ENCODE measurements at places on chromosomes 7 and 10.

DNA sequence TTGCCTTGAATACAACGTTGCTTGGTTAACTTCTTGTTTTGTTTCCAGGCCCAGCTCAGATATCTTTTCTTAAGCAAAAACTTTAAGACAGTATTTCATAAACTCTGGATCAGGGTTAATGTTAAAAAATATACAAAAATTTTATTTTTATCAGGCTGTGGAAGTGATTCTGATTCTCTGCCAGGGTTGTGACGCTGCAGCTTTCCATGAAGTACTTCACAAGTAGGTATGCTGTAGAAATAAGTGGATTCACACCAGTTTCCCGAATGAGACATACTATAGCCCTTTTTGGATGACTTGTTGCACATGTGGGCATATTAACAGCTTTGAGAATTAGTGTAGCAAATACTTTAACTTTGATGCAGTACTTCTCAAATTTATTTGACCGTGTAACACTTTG lies 70.1 kb downstream of the CDK14 start:
- DNase-seq: no peak

- peak; percentile 24 for DNase-seq
These were observed 11.2 kb upstream of the ZNF485 start for GRCh38 chr10:43594944-43595589.

GRCh38 chr10:86086418-86086817 lies 280.2 kb downstream of the GRID1 start:
- DNase-seq: no peak

DNA sequence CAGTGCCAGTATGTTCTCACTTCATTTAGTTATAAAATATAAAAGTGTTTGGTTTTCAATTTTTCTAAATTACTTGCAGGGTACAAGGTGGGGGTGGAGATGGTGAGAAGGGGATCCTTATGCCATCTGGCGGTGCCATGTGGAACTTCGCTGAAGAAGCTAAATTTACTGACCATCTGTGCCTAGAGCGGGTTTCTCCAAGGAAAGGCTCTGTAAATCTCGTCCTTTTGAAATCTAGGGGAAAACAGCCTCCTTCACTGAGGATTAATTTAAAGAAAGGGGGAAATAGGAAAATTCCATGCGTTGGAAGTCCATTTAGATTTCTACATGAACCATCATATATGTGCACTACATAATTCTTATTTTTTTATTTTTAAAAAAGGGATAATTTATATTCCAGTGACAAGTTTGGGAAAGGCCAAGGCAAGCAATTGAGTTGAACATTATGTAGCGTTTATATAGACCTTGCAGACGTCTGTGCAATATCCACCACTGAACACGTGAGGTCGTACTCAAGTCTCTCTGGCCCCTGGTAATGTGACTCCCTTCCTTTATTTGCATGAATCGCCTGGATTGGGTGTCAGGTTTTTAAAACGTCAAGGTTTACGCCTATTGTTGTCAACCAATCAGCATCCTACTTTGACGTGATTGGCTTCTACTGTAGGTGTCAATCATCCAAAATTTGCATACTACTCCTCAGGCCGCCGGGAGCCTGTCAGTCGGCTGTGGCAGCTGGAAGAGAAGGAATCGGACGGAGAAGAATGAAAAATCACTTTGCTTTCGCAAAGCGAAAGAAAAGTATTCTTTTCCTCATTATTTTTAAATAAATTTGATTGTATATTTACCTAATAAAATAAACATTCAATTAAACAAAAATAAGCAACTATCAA lies 297.1 kb upstream of the NFE2L3 start:
- DNase-seq: no peak

GRCh38 chr10:71399946-71400345 lies 3.2 kb downstream of the CDH23 start:
- DNase-seq: no peak

- no peak for DNase-seq
These were observed 4.1 kb upstream of the GTPBP4 start for GRCh38 chr10:983971-984655.

GRCh38 chr7:37430171-37430570 lies 18.5 kb downstream of the ELMO1 start:
- DNase-seq: no peak

- DNase-seq: no peak
These were observed 2.5 kb downstream of the TES start for GRCh38 chr7:116212869-116213268.

- no peak for DNase-seq
These were observed 72.9 kb downstream of the NPY start for GRCh38 chr7:24356718-24357386.

DNA sequence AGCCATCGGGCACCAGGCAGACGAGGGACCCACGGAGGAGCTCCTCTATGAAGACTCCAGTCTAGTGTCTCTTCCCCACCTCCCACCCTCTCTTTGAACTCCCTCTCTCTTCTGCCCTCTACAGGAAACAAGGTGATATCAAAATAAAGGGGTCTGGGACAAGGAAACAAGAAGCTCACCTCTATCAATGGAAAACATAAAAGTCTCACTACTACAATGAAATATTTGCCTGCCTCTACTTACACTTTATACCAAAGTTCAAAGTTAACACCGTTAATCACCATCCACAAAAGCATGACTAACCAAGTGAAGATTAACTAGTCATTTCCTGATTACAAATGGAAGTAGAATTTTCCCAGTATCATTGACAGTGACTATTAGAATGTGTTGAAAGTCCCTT lies 82.2 kb downstream of the PARD3 start:
- no peak for DNase-seq

DNA sequence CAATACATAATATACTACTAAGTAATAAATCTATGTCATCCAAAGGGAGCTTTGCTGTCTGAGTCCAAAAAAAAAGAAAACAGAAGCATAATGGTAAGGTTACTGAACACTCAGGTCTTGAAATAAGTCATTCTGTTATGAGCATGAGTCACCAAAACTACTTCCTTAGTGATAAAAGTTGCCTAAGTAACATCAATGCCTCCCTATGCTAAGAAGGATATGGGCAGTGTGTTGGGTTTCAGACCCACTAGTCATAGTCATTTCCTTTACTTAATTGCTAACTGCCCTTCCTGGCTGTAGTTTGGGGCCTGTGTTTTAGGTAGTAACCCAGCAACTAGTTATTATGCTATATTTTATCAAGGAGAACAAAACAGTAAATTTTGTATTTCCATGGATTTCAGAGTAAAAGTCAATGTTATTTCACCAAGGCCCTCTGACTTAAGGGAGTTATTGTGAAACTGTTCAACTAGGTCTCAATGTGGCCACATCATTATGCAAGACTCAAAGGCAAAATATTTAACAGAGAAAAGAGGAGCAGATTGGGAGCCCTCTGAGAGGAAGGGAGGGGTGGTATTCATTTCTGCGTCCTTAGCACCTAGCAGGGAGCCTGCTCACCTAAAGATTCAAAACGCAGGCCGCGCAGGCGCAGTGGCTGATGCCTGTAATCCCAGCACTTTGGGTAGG lies 11.7 kb upstream of the VIM start:
- DNase-seq: no peak

DNA sequence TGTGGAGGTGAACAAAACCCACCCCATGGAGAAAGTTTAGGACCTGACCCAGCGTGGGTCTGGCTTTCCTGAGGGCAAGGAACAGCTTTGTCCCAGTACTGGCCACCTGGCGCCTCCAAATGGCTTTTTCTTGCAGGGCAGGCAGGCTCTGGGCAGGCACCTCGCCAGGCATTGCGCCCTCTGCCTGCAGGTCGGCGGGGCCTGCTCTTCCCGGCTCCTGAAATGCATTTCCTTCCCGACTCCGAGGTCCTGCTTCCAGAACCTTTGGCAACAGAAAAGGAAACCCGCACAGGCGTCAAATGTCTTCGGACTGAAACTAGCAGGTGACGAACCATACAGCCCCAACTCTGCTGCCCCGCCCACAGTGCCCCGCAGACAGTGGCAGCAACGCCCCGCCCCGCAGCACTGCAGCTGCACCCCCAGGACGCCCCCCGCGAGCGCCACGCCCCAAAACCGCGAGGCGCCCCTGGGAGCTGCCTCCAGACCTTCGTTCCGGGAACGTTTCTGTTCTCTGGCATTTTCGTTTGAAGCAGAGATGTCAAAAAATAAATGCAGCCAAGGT lies 65.5 kb downstream of the C10orf143 start:
- no peak for DNase-seq

- DNase-seq: no peak
These were observed 339.3 kb downstream of the PARD3 start for GRCh38 chr10:34475786-34476185.

DNA sequence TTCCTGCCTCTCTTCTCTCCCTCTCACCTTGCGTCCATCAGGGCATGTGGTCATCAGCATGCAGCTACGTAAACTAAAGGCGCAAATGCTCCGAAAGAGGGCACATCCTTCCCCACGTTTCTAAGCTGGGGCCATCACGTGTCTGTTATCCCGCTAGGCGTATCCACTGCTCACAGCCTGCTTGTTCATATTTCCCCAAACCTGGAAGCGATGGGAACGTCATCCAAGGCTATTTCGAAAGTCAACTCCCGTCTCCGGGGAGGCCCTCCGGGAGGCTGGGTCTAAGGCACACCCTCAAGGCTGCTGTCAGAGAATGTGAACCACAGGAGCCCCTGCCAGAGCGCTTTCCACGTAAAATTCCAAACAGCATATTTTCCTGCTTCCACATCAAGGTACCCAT lies 199.2 kb downstream of the DIP2C start:
- DNase-seq: no peak

DNA sequence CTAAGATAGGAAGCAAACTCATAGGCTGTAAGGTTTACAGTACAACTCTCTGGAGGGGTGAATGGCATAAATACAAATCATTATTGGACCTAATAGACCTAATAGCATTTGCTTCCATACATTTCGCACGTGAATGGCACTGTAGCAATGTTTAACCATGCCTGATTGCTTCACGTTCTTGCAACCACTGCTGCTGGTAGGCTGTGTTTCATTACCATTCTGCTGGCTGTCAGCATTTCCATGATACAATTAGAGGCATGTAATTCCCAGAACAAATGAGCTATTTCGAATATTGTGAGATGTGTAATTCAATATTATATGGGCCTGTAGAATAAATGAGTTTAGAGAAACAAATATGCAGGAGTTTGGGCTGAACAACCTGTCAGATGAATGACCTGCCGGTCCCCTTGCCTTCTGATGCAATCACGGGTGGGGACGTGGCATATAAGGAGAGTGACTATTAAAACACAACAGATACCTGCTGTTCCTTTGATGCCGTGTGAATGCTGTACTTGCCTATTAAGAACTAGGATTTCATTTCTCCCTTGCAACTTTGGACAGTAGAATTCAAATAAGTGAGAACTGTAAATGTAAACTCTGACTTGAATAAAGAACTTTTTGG lies 393.4 kb downstream of the ACTR3B start:
- DNase-seq: no peak

DNA sequence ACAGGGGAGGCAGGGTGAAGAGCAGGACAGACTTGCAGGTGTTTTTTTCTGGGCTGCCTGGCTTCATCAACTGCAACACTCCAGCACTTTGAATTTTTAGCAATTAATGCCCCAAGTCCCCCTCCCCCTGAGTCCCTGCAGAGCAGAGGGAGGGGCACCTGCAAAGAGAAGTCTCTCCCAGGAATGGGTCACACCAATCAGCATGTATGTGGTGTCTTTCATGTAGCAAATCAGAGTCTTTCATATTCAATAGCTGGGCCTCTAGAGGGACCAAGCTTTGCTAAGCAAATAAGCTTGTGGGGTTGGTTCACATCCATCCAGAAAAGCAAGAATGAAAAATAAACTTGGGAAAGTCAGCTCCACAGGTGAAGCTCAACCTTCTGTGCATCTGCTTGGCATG lies 90.7 kb downstream of the PARP12 start:
- no peak for DNase-seq

GRCh38 chr10:129048513-129048912 lies 418.5 kb upstream of the MGMT start:
- no peak for DNase-seq

DNA sequence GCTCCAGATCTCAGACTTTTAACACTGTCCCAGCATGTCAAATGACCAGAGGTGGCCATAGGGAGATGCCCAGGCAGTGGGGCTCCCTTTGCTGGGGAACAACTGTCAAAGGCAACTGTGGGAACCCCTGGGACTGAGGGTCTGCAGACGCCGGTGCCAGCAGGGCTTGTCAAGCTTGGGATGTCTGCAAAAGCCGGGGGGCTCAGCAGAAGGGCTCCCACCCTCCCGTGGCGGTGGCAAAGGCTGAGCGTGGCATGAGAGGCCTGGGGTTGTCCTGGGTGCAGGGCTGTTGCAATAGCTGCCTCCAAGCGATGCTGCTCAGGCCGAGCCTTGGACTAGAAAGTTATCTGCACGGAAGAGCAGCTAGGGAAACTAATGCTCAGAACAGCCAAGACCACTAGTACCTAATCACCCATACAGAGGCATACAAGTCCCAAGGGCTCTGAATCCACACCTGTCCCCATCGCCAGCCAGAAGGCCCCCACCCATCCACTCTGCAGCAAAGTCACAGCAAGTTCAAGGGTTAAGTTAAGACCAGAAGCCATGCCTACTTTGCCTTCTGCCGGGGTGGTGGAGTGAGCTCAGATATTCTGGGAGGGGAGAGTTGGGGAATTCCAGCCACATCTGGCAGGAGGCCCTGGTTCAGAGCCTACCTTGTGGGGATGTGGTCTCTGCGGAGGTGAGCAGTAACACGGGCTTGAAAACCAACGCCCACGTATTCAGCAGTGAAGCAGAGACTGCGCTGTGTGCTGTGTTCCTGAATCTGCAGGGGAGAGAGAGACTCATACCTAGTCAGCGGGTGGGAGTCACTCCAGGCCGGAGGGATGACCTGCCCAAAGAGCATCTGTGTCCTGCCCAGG lies 4.6 kb downstream of the SH2B2 start:
- DNase-seq: peak; percentile 25

- no peak for DNase-seq
These were observed 32.9 kb upstream of the BHLHA15 start for GRCh38 chr7:98178321-98178720.

DNA sequence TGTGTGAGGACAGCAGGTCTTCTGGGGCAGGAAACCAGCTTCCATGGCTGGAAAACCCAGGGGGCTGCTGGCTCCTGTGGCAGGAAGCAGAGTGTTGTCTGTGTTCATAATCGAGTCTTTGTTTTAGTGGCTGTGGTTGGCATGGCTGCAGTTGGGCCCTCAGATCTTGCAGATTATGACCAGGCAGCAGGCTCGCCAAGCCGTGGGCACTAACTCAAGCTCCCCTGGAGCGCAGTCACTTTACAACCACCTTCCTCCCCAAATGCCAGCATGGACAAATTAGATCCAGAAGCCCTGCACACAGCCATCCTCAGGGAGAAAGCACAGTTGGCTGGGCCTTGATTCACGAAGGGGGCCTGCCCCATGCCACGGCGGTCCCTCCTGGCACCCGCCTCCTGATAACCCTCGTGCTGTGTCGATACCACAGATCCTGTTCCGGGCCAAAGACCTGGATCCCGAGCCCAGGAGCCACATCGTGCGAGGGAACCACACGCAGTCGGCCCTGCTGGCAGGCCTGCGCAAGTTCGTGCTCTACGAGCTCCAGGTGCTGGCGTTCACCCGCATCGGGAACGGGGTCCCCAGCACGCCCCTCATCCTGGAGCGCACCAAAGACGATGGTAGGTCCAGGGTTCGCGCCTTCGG lies 552.5 kb upstream of the FOXK1 start:
- DNase-seq: no peak
